A549 treated with Mapracorat at 1 μM for 4 hours (cell line): ENCODE measurements at places on chromosomes 1 and 21. TPM values are rescaled to one million over a fixed set of nuclear protein-coding genes. Genes with fewer than 3 reads are reported as not detected.

Gene CNTN2
- total RNA-seq: 0.08 TPM in 1 of 5 replicates, not detected in the others

Gene GBP5
- total RNA-seq: 0.06 to 0.09 TPM (median 0.06 TPM) in 3 of 5 replicates, not detected in the others

Gene NID1
- 5.4 to 9.5 TPM (median 7.6 TPM) in 5 replicates for total RNA-seq

Gene SMAP2
- 8.5 to 11.0 TPM (median 9.3 TPM) in 5 replicates for total RNA-seq

Gene SAMD13
- 0.52 to 0.81 TPM (median 0.54 TPM) in 5 replicates for total RNA-seq

Gene MCOLN2
- 1.5 to 2.5 TPM (median 2.0 TPM) in 5 replicates for total RNA-seq

Gene ST6GALNAC3
- total RNA-seq: 0.47 to 1.1 TPM (median 0.93 TPM) in 5 replicates

Gene PTPN14
- 8.0 to 13.6 TPM (median 10.7 TPM) in 5 replicates for total RNA-seq

Gene CRYAA
- not detected in 5 replicates for total RNA-seq

Gene SPRR2F
- total RNA-seq: not detected in 5 replicates

Gene CD48
- not detected in 5 replicates for total RNA-seq

Gene BPNT1
- 16.0 to 19.3 TPM (median 16.6 TPM) in 5 replicates for total RNA-seq

Gene AGMAT
- total RNA-seq: 5.1 to 7.7 TPM (median 7.4 TPM) in 5 replicates

Gene OR2T33
- total RNA-seq: not detected in 5 replicates

Gene KCNA2
- 0.02 to 0.10 TPM in 2 of 5 replicates, not detected in the others for total RNA-seq

Gene PTPN7
- total RNA-seq: not detected in 5 replicates

Gene MTARC1
- 8.0 to 9.4 TPM (median 9.0 TPM) in 5 replicates for total RNA-seq

Gene KLHDC7A
- 1.2 to 2.2 TPM (median 1.4 TPM) in 5 replicates for total RNA-seq

Gene E2F2
- 2.2 to 3.2 TPM (median 2.7 TPM) in 5 replicates for total RNA-seq

Gene GPR37L1
- 0.10 to 0.16 TPM (median 0.15 TPM) in 5 replicates for total RNA-seq

Gene OR2L3
- total RNA-seq: not detected in 5 replicates

Gene C2CD4D
- not detected in 5 replicates for total RNA-seq

Gene LCE3D
- total RNA-seq: 1.7 to 2.7 TPM (median 2.3 TPM) in 5 replicates

Gene TMPRSS2
- total RNA-seq: 0.10 to 0.27 TPM (median 0.21 TPM) in 4 of 5 replicates, not detected in the other

Gene VCAM1
- 0.04 to 0.09 TPM (median 0.08 TPM) in 4 of 5 replicates, not detected in the other for total RNA-seq

Gene SPRR5
- total RNA-seq: not detected in 5 replicates

Gene GJA4
- 0.13 TPM in 1 of 5 replicates, not detected in the others for total RNA-seq

Gene ATP1A2
- total RNA-seq: 0.04 to 0.10 TPM (median 0.05 TPM) in 5 replicates

Gene CLCA2
- total RNA-seq: 0.02 TPM in 1 of 5 replicates, not detected in the others

Gene AMY1C
- total RNA-seq: not detected in 5 replicates

Gene CDC20
- 178 to 205 TPM (median 195 TPM) in 5 replicates for total RNA-seq

Gene PUSL1
- total RNA-seq: 15.3 to 25.8 TPM (median 22.7 TPM) in 5 replicates
